Stimulated activated CD4-positive, alpha-beta T cell treated with anti-CD3 and anti-CD28 coated beads, Interleukin-12 subunit alpha, Interleukin-12 subunit beta, amount 100 ng/mL, for 4 hours (primary cell): ENCODE measurements at places on chromosomes 4 and X.
A peak's percentile ranks its signal among the peaks of the same experiment; 100 is the strongest.

- peak; percentile 7 for DNase-seq
These were observed 14.7 kb upstream of the CT55 start for GRCh38 chrX:135185795-135186443.

DNA sequence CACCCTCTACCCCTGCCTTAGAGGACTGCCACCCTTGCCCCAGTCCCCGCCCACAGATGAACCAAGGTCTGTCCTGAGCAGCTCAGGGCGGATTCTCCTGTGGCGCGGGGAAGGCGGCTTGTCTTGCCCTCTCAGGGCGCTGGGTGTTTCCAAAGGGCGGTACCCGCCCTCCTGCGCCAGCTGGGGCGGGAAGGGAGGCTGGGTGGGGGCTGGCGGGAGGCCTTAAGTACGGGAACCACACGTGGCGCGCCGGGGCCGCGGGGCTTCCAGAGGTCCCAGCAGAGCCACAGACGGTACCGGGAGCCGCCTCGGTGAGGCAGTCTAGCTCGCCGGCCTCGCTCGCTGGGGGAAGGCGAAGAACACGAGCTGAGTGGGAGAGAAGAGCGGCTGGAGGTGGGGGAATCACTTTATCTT lies 361.1 kb downstream of the MID1IP1 start:
- DNase-seq, result peak; percentile 52

DNA sequence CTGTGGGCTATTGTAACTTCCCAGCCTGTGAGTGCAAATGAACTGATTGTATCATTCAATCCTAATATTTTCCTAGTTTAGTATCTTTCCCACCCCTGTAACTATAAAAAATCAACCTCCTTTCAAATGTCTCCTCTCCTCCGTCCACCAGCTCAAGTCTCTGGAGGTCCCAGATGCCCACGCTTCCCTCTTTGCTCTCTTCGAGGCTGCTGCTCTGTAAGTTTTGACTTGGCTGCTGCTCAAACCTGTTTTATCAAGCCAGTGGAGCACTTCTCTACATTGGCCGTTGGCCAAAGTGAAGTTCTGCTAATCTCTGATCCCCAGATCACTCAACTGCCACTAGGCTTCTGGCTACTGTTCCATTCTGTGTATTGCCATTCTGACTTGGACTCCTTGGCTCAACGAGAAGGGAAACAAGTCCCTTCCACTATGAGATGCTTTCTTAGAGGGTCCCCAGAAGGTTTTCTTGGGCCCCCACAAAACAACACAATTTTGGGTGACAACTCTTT lies 60.7 kb upstream of the RAPGEF2 start:
- no peak for DNase-seq

DNA sequence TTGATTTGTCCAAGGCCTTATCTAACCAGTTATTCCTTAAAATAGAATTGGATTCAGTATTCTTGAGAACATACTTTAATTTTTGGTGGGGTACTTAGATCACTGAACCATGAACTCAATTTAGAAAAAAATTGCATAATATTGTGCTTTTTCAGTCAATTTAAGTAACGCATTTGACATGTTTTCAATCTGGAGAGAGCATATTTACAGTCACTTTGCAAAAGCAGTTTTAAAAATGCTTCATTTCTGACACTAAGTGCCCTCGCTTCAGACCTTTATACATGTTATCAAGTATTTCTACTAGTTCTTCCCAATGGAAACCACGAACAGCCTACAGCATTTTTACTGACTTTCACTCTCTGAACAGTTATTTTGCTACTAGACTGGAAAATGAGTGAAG lies 257.1 kb upstream of the NDST4 start:
- no peak for DNase-seq

- no peak for DNase-seq
These were observed 1368.2 kb downstream of the STIM2 start for GRCh38 chr4:28228561-28229491.

GRCh38 chrX:1452516-1453394 lies at the start of gene ASMTL:
TSS of gene ASMTL (minus strand) at chrX:1452909. CDS start at chrX:1452840, 69 bp downstream.
- peak; percentile 100 for DNase-seq

GRCh38 chr4:169064296-169064695 lies 54.2 kb upstream of the CBR4 start:
- DNase-seq, result no peak

DNA sequence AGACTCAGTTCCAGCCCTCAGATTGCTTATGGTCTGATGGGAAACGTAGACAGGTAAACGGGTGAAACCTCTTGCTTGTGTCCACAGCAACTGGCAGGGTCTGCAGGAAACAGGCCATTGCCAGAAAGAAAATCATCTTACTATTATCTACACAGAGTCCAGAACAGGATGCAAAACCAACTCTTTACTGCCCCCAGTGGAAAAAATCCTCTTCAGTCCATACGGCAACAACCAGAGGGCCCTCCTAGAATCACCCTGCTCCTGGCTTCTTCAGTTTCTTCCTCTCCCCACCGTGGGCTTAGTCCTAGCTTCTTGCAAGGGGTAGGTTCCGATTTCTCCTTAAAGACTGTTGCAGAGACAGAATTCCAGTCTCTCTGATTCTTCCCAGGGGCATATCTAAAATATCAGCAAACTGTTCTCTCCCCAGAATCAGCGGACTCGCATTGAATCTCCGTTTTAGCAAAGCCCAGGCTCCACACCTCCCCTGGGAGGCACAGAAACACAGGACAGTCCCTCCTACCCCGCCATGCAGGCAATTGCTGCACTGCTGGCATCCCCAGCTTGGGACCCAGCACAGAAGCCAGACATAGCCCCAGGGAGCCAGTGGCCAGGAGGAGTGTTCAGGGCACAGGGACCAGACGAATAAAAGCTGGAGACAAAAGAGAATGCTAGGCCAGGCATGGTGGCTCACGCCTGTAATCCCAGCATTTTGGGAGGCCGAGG lies 41.0 kb upstream of the SH3RF1 start:
- no peak for DNase-seq

- DNase-seq, result no peak
These were observed 1803.6 kb upstream of the PCDH7 start for GRCh38 chr4:28916585-28916984.

GRCh38 chr4:55183926-55184599 lies 58.7 kb upstream of the KDR start:
- DNase-seq, result no peak

- DNase-seq, result no peak
These were observed 22.8 kb downstream of the PACRGL start for GRCh38 chr4:20723019-20723418.

DNA sequence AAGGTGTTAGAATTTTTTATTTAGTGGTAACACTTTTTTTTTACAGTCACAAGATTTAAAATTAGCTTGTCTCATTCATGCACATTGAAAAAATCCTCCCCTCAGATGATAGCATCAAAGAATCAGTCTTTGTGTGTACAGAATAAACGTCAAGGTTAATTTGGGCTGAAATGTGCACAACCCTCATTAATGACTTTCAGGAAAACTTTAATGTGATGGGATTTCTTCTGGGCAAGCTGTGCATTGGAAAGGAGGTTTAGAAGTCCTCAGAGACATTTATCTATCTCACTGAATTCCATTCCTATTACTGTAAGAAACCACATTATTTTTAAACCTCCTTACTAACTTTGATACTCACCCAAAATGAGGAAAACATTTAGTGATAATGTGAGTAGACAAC lies 88.2 kb upstream of the TECRL start:
- no peak for DNase-seq

GRCh38 chrX:150715184-150715583 lies 22.0 kb downstream of the MTMR1 start:
- no peak for DNase-seq

DNA sequence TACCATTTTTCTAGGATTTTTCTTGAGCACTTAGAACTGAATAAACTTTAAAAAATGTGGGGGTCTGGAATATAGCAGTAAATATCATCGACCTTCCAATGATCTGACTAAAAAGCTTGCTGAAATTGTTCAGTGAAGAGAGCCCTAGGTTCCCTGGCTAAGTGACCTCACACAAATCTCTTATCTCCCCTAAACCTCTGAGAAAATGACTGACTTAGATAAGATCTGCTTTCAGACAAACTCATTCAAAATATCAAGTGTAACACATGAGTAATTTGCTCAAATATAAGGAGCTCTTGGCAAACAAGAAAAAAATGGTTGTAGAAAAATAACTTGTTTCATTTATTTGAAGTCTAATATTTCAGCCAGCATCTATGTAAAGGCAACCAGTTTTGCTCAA lies 441.7 kb upstream of the SLIT2 start:
- no peak for DNase-seq

GRCh38 chr4:158042591-158043030 lies 130.2 kb downstream of the GASK1B start:
- no peak for DNase-seq
